ENCODE measurements at places on chromosomes 3 and 15.

- H3K27ac ChIP-seq = peak overlapping the region; percentile 33
Observed at GRCh38 chr3:197003461-197004385, 25.9 kb downstream of the MELTF start.

- H3K27ac ChIP-seq = no peak overlapping the region
- no peak overlapping the region for H3K4me3 ChIP-seq
- no peaks in the 10 kb centered on the region for H3K4me1 ChIP-seq
- DNase-seq = no peak
- H3K36me3 ChIP-seq = no peaks in the 10 kb centered on the region
- no peaks in the 10 kb centered on the region for H3K27me3 ChIP-seq
Observed at GRCh38 chr3:75985432-75985831, 200.1 kb upstream of the ZNF717 start.

DNA sequence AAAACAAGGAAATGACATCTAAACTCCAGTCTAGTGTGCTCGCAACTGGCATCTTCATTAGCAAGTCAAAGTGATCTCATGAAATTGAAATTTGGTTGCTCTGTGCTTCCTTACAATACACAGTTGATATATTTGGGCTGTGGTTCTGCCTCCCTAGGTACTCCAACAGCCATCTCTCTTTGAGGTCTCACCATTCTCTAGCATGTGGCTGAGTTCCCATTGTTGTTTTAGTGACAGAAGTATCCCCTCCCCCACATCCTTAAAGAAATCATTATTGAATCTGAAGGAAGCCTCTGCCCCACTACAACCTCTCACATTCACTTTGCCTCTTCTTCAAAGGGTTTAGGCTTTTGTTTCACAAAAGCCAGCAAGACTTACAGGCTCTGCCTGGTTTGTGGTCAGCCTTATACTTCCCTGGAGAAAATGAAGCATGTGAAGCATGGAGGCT lies 516.5 kb downstream of the NLGN1 start:
- no peak for DNase-seq
- no peaks in the 10 kb centered on the region for H3K36me3 ChIP-seq
- H3K27ac ChIP-seq = no peak overlapping the region
- no peak overlapping the region for H3K4me3 ChIP-seq
- peaks cover 25% of the 10 kb centered on the region for H3K4me1 ChIP-seq

DNA sequence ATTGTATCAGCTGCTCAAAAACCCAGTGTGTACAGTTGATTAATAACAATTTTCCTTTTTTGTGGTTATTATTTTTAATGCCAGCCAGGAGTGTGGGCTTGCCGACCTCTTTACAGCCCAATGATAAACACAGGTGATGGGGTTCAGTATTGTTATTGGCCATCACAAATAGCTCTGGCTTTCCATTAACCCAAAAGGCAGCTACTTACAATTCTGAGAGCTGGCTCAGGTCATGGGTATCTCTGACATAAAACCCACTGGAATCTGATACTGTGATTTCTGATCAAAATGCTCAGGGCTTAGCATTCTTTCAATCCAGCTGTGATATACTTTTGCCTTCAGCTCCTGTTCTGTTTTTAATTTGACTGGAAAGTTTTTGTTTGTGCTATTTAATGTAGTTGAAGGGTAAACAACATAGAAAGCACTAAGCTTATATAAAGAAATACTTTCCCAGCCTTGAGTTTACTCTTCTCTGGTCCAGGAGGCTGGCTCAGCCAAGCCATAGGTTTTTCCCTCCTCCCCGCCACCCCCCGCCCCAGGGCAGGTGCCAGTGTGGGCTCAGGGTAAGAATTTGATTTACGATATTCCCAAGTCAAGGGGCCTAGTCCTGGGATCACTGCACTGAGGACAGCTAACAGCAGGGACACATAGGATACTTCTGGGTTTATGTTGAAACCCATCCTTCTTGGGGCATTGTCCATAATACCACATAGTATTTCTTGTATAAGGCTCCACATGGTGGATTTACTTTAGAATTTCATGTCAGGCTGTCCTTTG lies 54.0 kb upstream of the MYZAP start:
- no peaks in the 10 kb centered on the region for H3K36me3 ChIP-seq
- no peaks in the 10 kb centered on the region for H3K27me3 ChIP-seq
- H3K27ac ChIP-seq = no peak overlapping the region
- no peak for DNase-seq
- H3K4me1 ChIP-seq = no peaks in the 10 kb centered on the region

Measured in tibial nerve (tissue), 4 donors.